ENCODE measurements at places on chromosomes 5 and 9. TPM values are rescaled to one million over a fixed set of nuclear protein-coding genes. Genes with fewer than 3 reads are reported as not detected.

DNA sequence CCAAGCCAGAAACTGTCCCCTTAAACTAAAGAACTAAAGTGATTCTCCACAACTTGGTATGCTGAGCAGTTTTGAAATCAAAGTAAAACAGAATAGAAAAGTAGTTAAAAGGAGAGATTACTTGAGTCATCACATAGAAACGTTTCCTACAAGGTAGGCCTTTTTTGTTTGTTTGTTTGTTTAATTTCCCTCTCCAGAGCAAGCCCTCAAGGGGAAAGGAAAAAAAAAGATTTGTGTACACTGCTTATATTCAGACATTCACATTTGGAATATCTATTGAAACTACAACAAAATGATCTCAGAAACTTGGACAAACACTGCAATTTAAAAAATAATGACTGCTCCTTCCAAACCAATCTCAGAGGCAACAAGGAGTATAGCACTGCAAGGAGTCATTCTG lies 304.7 kb upstream of the NREP start:
- no peak overlapping the region for H3K4me3 ChIP-seq
- H3K27me3 ChIP-seq = no peaks in the 10 kb centered on the region
- no peak for DNase-seq
- H3K27ac ChIP-seq = no peak overlapping the region
- H3K4me1 ChIP-seq = no peaks in the 10 kb centered on the region
- H3K36me3 ChIP-seq = no peaks in the 10 kb centered on the region

SPINK7 gene
- not detected for total RNA-seq

- no peaks in the 10 kb centered on the region for H3K36me3 ChIP-seq
- H3K4me3 ChIP-seq = no peak overlapping the region
- no peak overlapping the region for H3K27ac ChIP-seq
- H3K4me1 ChIP-seq = no peaks in the 10 kb centered on the region
- no peaks in the 10 kb centered on the region for H3K27me3 ChIP-seq
Measured at GRCh38 chr9:118612201-118612600, 757.0 kb downstream of the BRINP1 start.

C9orf50 gene
- not detected for total RNA-seq

DNA sequence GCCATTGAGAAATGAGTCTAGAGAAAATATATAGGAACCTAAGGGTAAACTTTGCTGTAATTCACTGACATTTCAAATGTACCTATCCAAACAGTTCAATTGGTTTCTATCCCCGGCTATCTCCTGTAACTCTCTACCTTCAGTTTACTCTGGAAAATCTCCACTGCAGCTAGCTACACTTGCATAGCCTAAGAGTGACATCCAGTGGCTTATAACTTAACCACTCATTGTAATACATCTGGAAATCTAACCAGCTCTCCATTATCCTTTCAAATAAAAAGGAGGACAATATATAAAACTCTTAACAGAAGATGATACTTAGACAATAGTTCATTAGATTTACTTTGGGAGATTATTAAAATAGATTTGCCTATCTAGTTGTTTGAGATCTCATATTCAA lies 35.3 kb upstream of the SPDL1 start:
- H3K36me3 ChIP-seq = no peaks in the 10 kb centered on the region
- DNase-seq = no peak
- no peaks in the 10 kb centered on the region for H3K4me1 ChIP-seq
- H3K4me3 ChIP-seq = no peak overlapping the region

DNA sequence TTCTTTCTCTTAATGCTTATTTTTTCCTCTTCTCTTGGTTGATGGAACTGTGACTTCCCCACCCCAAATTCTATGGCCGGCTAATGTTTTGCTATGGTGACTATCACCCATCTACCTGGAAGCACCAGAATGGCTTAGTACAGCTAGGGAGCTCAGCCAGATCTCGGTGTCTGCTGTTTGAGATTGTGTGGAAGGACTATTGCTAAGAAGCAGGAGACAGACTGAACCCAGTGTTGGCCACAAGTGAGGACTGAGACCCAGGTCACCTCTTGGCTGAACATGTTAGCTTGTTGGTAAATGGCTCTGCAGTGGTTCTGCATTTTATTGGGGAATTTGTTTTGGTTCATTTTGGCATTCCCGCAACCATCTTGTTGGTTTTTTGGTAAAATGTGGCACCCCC lies 2.7 kb downstream of the PRRC2B start:
- no peaks in the 10 kb centered on the region for H3K36me3 ChIP-seq
- H3K4me1 ChIP-seq = peaks cover 73% of the 10 kb centered on the region
- no peaks in the 10 kb centered on the region for H3K27me3 ChIP-seq
- H3K27ac ChIP-seq = peak overlapping the region; percentile 88

DNA sequence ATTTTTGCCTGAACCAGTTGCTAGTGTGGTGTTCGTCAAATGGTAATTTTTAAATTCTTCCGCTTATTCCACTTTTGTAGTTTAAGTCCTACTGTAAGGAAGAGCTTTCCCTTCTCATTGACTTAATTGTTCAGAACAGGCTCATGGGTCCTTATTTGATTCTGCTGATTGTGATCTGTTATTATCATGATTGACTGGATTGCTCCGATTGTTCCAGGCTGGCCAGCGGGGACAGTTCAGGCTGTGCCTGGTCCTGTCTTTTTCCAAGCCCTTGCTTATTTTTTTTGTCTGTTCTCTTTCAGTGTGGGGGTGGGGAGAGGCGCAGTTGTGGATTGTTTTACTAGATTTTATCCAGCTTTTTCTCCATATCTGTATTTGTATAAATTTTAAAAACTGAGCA lies 52.4 kb downstream of the TRIO start:
- no peak overlapping the region for H3K27ac ChIP-seq
- H3K27me3 ChIP-seq = peaks cover 2% of the 10 kb centered on the region
- H3K4me3 ChIP-seq = no peak overlapping the region
- DNase-seq = no peak
- H3K36me3 ChIP-seq = no peaks in the 10 kb centered on the region

GRCh38 chr5:149873896-149874295 lies 70.7 kb downstream of the PDE6A start:
- no peaks in the 10 kb centered on the region for H3K27me3 ChIP-seq
- DNase-seq = no peak
- H3K36me3 ChIP-seq = no peaks in the 10 kb centered on the region
- no peak overlapping the region for H3K27ac ChIP-seq

MCIDAS gene
- not detected for total RNA-seq

LECT2 gene
- not detected for total RNA-seq

GRCh38 chr5:146233441-146233840 lies 30.0 kb downstream of the RBM27 start:
- H3K27ac ChIP-seq = no peak overlapping the region
- H3K4me1 ChIP-seq = no peaks in the 10 kb centered on the region
- DNase-seq = no peak
- no peaks in the 10 kb centered on the region for H3K27me3 ChIP-seq
- H3K36me3 ChIP-seq = peaks cover 82% of the 10 kb centered on the region

GRCh38 chr9:97737429-97737828 lies 40.3 kb upstream of the XPA start:
- no peak for DNase-seq
- no peaks in the 10 kb centered on the region for H3K36me3 ChIP-seq
- peaks cover 3% of the 10 kb centered on the region for H3K4me1 ChIP-seq

GRCh38 chr5:74074111-74074510 lies 448.1 kb downstream of the ARHGEF28 start:
- no peak for DNase-seq
- H3K27me3 ChIP-seq = no peaks in the 10 kb centered on the region
- no peak overlapping the region for H3K27ac ChIP-seq
- H3K36me3 ChIP-seq = no peaks in the 10 kb centered on the region

Measured in CD4-positive, CD25-positive, alpha-beta regulatory T cell (primary cell).